ENCODE measurements at places on chromosomes 6 and 20.

DNA sequence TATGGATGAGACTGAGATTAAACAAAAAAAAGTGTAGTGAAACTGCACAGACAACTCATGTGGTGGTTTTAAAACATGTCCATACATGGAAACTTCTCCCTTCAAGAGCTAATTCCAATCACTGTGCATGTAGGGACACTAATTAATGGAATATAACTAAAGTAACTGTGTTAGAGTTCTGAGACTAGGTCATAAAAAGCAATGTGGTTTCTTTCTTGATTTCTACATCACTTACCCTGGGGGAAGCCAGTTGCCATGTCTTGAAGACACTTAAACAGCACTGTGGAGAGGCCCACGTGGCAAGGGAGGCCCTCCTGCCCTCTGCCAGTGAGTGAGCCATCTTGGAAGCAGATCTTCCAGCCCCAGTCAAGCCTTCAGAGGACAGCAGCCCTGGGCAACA, 118.2 kb upstream of the DST start:
- DNase-seq = no peak

DNA sequence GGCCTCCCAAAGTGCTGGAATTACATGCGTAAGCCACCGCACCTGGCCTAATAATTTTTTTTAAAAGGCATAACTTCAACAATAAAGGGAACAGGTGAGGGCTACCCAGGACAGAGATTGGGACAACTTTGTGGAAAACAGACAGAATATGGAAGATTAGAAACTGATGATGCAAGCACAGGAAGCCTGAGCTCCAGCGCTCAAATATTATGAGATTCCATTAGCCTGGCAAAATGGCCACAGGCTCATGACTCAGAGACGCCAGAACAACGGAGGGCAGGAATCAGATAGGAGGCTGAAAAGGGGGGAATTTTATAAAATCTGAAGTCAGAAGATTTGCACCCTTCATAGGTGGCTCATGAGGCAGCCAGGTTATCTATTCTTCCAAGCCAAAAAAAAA, 103.1 kb upstream of the MRPS10 start:
- DNase-seq = no peak

DNA sequence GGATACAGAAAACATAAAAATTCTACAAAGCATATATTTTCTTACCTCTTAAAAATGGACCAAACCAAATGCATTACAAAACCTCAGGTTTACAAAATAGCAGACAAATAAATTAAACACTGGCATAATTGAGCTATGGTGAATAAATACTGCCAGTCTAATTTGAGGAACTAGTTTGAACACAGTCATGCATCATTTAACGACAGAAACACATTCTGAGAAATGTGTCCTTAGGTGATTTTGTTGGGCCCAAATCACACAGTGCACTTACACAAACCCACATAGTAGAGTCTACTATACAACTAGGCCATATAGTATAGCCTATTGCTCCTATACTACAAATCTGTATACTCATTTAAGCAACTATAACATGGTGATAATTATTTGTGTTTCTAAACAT, 215.6 kb downstream of the FOXC1 start:
- DNase-seq = no peak

- peak; percentile 87 for DNase-seq
These were observed 23.6 kb downstream of the VPS52 start for GRCh38 chr6:33247977-33248642.

DNA sequence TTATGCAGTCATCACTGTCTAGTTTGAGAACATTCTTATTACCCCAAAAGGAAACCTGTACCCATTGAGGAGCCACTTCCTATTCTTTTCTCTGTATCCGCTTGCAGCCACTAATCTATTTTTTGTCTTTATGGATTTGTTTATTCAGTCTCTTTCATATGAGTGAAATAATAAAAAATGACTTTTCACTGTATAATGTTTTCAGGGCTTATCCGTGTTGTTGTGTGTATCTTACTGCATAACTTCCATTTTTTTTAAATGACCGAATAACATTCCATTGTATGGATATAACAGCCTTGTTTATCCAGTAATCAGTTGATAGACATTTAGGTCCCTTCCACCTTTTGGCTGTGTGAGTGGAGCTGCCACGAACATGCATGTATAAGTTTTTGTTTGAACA, 86.6 kb downstream of the ZFAND3 start:
- DNase-seq = no peak

DNA sequence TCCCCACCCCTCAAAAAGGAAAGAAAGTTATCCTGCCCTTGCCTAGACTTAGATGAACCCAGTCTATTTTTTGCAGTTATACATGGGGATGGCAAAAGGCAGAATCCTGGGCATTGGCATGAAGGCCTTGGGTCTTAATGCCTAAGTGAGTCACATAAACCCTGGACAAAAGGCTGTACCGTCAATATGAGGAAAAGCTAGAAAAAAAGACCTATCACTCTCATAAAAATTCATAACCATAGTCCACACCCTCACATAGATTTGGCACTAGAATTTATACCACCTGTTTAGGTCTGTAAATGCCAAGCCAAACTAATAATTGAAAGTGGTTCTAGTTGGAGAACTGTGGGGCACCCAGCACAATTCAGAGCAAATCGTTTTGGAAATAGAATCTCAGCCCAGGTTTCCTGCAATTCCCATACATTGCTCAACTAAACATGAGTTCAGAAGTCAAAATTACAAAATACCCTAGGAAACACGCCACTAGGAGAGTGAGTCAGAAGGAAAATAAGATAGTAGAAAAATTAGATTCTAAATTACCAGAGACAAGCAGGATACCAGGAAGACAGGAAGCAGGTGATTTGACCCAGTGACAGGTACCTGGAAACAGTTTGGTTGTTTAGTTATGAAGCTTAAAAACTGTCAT, 70.4 kb upstream of the FUCA2 start:
- DNase-seq = no peak

- DNase-seq = no peak
These were observed 34.4 kb downstream of the CBFA2T2 start for GRCh38 chr20:33524261-33524660.

GRCh38 chr20:56616716-56617115, 12.4 kb upstream of the TFAP2C start:
- DNase-seq = no peak

DNA sequence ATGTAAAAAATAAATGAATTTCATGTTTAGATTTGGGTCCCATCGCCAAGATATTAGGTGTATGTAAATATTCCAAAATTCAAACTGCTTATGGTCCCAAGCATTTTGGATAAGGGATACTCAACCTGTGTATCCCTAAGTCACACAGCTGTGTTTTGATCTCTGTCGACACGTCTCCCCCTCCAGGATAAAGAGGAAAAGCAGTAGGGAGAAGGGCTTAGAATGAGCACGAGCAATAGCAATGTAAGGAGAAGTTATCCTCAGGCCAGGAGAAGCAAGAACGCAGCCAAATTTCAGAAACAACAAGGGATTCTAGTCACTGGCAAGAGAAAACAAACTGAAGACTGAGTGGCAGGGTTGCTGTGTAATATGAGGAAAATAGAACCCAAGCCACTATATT, 181.2 kb downstream of the AIG1 start:
- no peak for DNase-seq

DNA sequence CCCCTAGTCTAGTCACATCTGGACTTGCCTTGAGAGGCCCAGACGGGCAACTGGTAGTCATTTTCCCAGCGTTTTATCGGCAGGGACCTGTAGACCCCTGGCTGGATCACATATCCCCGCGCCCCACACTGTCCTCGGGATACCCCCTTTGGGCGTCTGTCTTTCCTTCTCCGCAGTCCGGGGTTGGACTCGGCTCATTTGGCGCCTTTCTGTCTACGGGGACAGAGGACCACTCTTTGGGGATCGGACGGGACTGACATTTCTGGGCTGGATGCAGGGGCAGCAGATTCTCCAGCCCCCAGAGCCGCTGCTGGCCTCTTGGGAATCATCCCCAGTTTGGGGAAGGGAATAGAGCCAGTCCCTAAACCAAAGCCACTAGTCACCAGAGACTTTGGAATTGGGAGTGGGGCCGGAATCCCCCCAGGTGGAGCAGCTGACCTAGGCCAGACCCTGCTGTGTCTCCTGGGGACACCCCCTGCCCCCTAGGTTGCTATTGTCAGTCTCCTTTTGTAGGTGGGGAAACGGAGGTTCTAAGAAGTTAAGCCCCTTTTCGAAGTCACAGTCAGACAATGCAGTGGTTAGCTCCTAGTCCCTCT, 734 bp downstream of the FAM110A start:
- DNase-seq = no peak

GRCh38 chr6:73341335-73341734, 12.7 kb downstream of the DPPA5 start:
- DNase-seq = no peak

DNA sequence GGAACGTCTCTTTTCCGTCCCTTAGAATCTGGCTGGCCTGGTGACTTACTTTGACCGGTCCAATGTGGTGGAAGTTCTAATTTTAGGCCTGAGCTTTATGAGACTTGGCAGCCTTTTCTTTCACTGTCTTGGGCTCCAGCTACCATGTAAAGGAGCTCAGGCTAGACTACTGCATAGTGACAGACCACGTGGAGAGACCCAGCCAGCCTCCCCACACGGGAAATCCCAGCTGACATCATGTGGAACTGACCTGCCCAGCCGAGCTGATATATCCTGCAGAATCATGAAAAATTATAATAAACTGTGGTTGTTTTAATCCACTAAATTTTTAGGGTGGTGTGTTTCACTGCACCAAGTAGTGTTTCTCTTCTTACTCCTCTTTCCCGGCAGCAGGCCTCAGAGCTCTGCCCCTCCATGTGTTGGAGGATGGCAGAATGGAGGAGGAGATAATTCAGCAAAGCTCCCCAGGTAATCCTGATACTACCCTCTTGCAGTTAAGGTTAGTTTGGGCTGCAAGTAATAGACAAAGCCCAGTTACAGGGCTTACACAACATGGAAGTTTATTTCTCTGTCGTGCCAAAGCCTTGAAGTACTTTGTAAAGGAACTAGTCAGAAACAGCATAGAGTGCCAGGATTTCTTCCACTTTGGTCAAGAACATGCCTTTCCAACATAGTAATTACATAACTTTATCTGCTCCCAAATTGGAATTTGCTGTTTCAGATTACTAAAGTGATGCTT, 87.5 kb downstream of the SH3BGRL2 start:
- no peak for DNase-seq

- DNase-seq = no peak
These were observed 208.8 kb upstream of the TSHZ2 start for GRCh38 chr20:52763321-52763853.

- DNase-seq = no peak
These were observed 5.2 kb downstream of the EBF4 start for GRCh38 chr20:2697768-2698167.

DNA sequence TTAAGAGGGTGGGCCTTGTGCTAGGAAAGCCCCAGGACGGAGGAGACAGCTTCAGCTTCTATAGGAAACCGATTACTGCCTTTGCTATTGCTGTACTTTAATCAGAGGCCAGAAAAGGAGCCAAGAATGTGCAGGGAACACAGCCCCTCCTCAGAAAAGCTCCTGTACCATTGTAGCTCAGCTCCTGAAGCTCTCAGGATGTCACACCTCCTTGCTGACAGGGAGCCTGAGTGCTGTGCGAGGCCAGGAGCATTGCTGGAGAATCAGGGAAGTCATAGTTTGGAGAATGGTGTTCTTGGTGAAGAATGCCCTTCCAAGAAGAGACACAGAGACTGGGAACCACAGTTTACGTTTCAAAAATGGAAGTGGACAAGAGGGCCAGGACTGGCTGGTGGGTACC, 46.8 kb downstream of the LYRM2 start:
- no peak for DNase-seq

DNA sequence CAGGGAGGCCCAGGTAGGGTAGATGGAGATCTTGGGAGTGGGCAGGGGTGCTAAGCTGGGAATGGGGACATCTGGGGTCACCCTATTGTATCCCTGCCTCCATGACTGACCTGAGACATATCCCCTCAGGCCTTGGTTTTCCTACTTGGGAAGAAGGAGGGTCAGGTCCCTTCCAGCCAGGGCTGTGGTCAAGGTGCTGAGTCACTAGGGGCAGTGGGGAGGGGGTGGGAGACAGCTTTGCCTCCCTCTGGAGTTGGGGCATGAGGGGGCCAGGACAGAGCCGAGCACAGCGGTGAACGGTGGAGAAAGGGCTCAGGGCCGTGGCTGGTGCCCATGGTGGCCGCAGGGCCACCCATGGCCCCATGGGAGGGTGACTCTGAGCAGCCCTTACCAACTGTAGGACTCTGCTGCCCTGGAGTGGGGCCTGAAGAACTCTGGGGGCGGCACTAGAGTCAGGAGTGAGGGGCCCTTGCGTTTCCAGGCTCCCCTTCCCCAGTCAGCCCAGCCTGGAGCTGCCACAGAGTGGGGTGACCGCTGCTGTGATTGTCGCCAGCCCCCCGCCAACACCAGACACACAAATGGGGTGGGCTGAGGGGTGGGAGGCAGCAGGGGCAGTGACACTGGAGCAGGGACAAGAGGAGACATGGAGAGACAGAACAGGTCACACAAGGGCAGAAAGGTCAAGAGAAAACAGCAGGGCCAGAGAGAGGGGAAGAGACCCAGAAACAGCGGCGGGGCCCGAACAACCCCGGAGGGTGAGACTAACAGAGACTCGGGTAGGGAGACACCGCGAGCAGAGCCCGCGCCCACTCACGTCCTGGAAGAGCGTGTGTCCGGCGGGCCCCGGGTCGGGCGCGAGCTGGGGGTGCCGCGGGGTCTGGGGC, 576 bp downstream of the NECAB3 start:
- DNase-seq = no peak

GRCh38 chr6:42084889-42085288, 34.6 kb downstream of the TAF8 start:
- no peak for DNase-seq

GRCh38 chr6:47362857-47363461, 53.3 kb upstream of the TNFRSF21 start:
- DNase-seq = no peak

- DNase-seq = no peak
These were observed 48.3 kb downstream of the OR2B6 start for GRCh38 chr6:28005152-28005890.

GRCh38 chr6:1312473-1313367, 822 bp downstream of the FOXQ1 start:
- no peak for DNase-seq

DNA sequence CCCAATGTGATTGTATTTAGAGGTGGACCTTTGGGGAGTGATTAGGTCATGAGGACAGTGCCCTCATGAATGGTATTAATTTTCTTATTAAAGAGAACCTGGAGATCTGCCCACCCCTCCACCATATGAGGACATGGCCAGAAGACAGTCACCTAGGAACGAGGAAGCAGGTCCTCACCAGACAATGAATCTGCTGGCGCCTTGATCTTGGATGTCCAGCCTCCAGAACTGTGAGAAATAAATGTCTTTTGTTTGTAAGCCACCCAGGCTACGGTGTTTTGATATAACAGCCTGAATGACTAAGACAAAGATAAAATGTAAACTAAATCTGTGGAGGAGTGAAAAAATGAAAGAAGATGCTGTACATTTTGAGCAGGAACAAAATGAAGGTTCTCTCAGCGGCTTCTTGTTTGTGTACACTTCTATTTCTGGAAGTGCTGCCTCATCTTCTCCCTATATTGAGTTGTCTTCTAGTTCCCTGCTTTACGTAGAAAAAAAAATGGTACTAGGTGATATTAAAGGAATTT, 1.5 kb upstream of the IPCEF1 start:
- DNase-seq = no peak

- DNase-seq = no peak
These were observed 2.8 kb upstream of the RBPJL start for GRCh38 chr20:45303586-45304463.

- peak; percentile 47 for DNase-seq
These were observed 37.0 kb downstream of the MAK start for GRCh38 chr6:10801224-10801848.

GRCh38 chr6:151109361-151109760, 130.4 kb upstream of the AKAP12 start:
- DNase-seq = no peak

GRCh38 chr6:80622641-80623040, 516.2 kb downstream of the BCKDHB start:
- DNase-seq = no peak

GRCh38 chr6:26571592-26572296, 25.0 kb upstream of the ABT1 start:
- DNase-seq = peak; percentile 57
